ENCODE measurements at places on chromosomes 16 and 17.

GRCh38 chr17:69555056-69555455, 140.6 kb downstream of the MAP2K6 start:
- no peak for DNase-seq

GRCh38 chr16:79137426-79137939, 463.1 kb downstream of the MAF start:
- no peak for DNase-seq

DNA sequence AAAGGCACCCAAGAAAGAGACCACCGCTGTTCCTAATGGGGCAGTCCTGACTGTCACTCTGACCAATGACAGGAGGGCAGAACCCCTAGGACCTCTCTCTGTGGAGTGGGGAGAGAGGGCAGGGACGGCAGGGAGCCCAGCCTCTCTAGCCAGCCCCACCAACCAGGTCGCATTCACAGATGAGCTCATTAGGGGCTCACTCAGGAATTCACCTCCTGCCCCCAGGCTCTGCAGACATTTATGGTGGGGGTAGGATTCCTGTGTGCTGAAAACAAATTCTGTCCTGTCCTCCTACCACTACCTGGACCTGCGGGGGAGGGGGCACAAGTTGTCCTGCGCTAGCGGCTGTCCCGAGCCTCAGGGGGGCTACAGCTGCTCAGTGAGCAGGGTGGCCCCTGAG, 27.7 kb upstream of the GPRC5C start:
- DNase-seq: no peak

GRCh38 chr16:73056921-73057290, 9.0 kb upstream of the ZFHX3 start:
- DNase-seq: no peak

- no peak for DNase-seq
These were observed 2.5 kb upstream of the HS3ST6 start for GRCh38 chr16:1920727-1921171.

DNA sequence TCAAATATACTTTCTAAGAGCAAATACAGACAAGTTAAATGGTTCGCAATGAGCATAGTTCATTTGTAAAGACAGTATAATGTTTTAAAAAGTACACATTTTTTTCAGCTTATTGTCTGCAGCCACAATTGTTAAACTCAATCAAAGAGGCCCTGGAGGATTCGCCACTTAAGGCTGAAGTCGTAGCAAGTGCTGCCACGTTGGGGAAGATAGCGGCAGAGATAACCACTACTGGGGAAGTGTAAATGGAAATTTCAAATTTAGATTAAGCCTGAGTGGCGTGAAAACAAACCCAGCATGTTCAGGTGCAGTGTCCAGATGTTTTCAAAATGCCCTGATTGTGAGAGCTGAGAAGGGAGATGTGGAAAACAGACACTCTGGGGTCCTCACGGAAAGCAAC, 8.4 kb downstream of the PMP22 start:
- no peak for DNase-seq

- DNase-seq: no peak
These were observed 41.6 kb downstream of the ARHGAP23 start for GRCh38 chr17:38469875-38470274.

- no peak for DNase-seq
These were observed 10.6 kb downstream of the ATP6V0D1 start for GRCh38 chr16:67470359-67470758.

DNA sequence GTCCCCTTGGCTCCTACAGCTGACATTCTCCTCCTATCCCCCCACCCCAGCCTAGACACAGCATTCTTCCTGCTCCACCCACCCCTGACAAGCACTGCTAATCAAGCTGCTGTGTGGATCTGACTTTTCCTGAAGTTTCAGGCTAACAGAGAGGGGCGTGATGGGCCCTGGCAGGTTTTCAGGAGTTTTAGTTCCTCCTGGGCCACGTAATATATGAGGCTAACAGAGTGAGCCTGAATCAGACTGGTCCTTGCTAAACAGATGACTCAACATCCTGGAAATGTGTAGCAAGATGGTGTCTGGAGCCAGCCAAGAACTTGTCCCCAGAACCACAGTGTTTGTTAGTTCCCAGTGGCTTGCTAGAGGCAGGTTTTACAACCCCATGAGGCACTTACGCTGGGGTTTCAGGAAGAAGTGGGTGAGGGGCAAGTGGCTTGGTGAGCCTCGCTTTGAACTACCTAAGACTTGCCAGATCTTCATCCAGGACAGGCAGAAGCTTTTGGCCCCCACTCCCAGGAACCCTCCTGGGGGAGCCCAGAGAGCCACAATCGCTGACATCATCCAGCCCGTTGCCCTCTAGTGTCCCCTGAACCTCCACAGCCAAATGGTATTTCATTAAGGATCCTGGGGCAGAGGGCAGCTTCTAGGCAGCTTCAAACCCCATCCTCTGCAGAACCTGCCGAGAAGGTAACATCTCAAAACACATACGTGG, 15.9 kb downstream of the TMEM92 start:
- peak; percentile 78 for DNase-seq

DNA sequence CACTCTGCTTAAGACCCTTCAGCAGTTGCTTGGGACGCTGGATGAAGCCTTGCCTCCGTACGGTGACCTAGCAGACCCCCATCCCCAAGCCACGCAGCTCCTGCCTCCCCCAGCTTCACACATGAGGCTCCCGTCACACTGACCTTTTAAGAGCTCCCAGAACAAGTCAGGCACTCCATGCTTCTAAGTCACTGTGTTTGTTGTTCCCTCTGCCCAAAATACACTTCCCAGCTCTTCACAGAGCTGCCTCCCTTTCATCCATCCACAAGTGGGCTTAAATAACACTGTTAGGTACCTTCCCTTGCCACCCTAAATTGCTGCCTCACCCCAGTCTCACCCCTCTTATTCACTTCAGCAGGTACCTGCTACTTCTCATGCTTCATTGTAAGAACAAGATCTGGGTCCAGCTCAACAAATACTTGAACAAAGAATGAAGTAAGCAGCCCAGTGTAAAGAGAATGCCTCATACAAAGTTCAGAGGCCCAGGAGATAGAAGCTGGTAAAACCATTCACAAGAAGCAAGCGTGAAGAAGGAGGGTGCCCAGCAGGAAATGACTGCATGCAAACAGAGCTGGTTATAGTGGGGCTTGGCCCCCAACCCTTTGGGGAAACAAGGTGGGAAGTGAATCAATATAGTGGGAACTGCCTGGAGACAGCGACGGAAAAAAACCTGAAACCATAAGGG, 5.8 kb downstream of the ZC3H7A start:
- no peak for DNase-seq

- no peak for DNase-seq
These were observed 342.7 kb downstream of the PMP22 start for GRCh38 chr17:14922411-14922810.

GRCh38 chr17:21250854-21251253, 2.4 kb downstream of the NATD1 start:
- DNase-seq: no peak

GRCh38 chr17:3551189-3551588, 6.4 kb downstream of the TRPV3 start:
- no peak for DNase-seq

GRCh38 chr16:89159066-89159849, 12.3 kb upstream of the CDH15 start:
- DNase-seq: no peak

DNA sequence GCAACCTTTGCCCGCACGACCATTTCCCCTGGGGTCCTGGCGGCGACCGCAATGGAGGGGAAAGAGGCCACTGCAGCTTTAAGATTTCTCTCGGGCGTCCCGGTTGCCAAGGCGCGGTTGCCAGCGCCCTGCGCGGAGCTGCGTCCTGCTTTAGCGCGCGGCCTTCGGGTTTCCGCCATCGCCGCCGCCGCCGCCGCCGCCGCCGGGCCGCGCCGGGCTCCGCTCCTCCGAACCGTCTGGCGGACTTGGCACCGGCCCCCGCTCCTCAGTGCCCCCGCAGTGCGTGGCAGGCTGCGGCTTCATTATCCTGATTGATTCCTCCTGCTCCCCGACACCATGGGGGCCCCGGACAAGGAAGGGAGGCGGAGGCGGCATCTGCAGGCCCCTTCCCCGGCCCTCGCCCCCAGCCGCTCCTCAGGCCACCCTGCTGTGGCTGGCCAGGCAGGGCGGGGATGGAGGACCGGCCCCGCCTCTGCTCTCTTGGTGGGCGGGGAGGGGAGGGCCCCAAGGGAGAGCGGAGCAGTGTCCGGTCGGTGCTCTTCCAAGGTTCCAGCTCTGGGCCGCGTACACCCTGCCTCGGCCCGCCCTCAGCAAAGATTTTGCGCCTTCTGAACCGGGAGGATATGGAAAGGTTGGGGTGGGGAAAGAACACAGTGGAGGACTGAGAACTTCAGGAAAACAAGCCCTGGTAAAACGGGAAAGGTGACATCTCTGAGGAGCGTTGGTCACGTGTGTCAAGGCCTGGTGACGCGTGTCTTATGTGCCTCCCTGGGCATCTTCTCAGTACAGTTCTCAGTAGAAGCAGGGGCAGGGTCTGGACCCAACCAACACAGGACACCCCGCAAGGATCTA, 34.0 kb downstream of the NEUROD2 start:
- DNase-seq: peak; percentile 34

- no peak for DNase-seq
These were observed 762 bp downstream of the CDK12 start for GRCh38 chr17:39461926-39462569.

DNA sequence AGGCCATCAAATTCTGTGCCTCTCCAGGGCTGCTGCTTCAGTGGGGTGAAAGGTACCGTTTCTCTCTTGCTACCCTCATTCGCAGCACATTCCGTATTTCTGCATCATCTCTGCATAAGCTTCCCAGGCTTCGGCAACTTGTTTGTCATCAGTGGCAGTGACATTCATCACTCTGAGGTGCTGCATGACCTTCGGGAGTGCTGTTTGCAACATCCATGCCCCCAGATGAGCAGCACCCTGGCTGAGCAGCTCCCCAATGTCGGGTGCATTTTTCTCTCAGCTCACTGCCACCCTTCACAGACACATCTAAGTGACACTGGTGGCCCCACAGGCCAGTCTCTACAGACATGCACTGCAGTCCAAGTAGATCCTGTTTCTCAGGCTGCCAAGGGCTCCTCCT, 3.8 kb downstream of the CREBBP start:
- DNase-seq: no peak

DNA sequence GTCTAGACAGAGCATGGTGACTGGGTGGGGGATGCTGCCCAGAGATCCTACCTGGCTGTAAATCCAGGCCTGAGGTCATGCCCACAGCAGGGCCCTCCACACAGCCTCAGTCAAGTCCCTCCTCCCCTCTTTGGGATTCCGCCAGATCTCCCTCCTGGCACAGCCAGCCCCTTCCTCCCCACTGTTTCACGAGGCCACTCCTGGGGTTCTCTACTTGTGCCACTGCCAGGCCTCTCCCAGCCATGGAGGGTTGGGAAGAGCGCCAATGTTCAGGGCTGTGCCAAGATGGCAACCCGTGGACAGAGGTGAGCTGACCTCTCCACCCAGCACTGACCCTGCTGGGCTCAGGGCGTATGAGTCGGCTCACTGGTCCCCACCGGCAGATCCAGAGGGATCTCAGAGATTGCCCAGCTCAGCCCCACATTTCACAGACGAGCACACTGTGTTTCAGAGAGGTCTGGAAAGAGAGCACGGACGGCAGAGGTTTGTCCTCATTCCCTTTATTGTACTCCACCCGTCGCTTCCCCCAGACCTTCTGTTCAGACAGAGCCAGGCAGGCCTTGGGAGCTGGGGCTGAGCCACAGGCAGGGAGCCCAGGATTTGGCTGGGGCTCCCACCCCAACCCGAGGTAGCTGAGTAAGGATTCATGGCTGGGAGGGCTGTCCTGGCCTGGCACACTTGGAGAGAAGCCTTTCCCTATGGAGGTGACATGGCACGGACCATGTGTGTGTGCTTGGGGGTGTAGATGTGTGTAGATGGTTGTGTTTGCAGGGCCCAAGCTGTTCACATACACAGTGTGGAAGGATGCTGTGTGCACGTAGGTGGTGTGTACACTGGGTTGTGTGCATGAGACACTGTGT, 3.5 kb upstream of the CAMKK1 start:
- DNase-seq: no peak

GRCh38 chr17:74720506-74720905, 7.8 kb upstream of the CD300LF start:
- no peak for DNase-seq

DNA sequence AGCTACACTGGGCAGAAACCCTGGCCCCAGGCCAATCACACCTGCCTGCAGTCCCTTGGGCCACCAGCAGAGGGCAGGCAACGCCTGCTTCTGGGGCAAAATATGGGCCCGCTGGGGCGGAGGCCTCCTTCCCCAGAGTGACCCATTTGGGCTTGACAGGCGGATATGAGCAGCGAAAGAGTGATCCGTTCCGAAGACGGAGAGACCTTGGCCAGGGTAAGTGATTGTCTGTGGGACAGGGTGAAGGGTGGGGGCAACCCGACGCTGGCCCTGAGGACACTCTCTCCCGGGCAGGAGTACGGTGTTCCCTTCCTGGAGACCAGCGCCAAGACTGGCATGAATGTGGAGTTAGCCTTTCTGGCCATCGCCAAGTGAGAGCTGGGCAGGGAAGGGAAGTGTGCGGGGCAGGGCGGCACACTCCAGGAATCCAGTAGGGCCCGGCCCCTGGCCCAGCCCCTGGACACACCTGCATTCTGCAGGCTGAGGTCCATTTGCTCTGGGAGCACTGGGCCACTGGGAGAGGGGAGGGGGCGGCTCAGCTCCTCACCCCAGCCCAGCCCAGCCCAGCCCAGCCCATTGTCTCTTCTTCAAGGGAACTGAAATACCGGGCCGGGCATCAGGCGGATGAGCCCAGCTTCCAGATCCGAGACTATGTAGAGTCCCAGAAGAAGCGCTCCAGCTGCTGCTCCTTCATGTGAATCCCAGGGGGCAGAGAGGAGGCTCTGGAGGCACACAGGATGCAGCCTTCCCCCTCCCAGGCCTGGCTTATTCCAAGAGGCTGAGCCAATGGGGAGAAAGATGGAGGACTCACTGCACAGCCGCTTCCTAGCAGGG, 3.5 kb upstream of the NHERF1 start:
- DNase-seq: peak; percentile 48

DNA sequence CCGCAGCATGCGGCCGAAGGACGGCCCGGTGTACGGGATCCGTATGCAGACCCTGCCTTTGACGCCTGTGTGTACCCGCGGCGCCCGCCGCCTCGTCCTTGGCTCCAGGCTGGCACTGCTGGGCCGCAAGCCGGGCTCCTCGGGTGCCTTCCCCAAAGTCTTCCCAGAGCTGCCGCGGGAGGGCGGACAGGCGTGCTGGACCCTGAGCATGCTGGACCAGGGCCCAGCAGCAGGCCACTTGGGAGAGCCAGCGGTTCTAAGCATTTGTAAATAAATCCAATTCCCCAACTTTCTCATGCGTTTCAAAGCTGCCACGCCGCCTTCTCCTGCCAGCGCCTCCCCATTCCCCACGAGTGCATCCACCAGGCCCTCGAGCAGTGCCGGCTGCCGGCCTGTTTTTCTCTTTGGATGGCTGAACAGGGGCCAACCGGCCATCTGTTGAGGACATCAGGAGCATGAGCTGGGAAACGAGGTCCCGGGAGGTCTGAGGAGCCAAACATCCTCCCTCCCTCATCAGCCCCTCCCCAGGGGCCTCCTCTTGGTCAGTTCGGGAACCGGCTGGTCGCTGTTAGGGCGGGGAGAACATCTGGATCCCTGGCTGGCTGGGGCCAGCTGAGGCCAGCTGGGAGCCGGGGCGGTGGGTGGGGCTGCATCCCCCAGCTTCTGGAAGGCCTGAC, 20.5 kb upstream of the PABPN1L start:
- DNase-seq: no peak

- DNase-seq: peak; percentile 18
These were observed 8.2 kb upstream of the RPL27 start for GRCh38 chr17:42989726-42990652.

- no peak for DNase-seq
These were observed 162.8 kb downstream of the IRX3 start for GRCh38 chr16:54123766-54124165.
